ENCODE measurements at places on chromosomes 12 and 14.
A peak's percentile ranks its signal among the peaks of the same experiment; 100 is the strongest.

- DNase-seq, result peak; percentile 33
These were observed 67.8 kb upstream of the CAPRIN2 start for GRCh38 chr12:30822385-30823155.

GRCh38 chr12:28535216-28535615 lies 345.0 kb downstream of the CCDC91 start:
- no peak for DNase-seq

GRCh38 chr14:33704481-33704880 lies 246.4 kb downstream of the EGLN3 start:
- DNase-seq, result no peak

- DNase-seq, result no peak
These were observed 157.4 kb downstream of the STXBP6 start for GRCh38 chr14:24892497-24893051.

GRCh38 chr12:75603475-75603874 lies 92.1 kb upstream of the KRR1 start:
- DNase-seq, result no peak

- no peak for DNase-seq
These were observed 77.4 kb downstream of the FBXL14 start for GRCh38 chr12:1517007-1517406.

DNA sequence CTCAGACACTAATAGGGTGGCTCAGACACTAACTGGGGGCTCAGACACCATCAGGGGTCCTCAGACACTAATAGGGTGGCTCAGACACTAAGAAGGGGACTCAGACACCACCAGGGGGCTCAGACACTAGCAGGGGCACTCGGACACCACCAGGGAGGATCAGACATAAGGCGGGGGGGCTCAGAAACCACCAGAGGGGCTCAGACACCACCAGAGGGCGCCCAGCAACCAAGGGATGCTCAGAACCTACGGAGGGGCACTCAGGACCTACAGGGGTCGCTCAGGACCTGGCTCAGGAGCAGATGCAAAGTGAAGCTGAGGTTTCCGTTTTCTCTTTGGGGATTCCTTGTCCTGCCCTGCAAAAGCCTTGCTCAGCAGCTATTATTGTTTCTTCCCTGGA lies 448.5 kb downstream of the TMEM121 start:
- DNase-seq, result no peak

GRCh38 chr14:59254911-59255545 lies 66.6 kb downstream of the DAAM1 start:
- no peak for DNase-seq

- DNase-seq, result no peak
These were observed 19.2 kb upstream of the ZNF740 start for GRCh38 chr12:53161119-53161911.

GRCh38 chr12:101813117-101813516 lies 17.6 kb downstream of the GNPTAB start:
- no peak for DNase-seq

DNA sequence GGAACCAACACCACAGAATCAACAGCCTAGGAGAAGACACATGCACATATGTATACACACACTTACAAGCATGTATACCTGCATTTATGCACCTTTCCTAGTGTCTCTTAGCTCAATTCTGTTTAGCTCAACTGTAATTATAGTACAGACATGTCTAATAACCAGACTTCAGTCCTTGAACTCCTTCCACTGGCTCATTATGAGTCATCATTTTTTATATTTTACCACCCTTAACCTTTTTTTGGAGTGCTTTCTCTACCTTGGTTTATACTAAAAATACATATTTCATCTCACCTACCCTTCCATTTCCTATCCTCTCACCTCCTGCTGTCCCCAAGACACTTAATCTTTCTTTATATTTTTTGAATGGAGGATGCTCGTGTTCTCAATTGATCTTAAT lies 110.4 kb downstream of the ARID2 start:
- no peak for DNase-seq

DNA sequence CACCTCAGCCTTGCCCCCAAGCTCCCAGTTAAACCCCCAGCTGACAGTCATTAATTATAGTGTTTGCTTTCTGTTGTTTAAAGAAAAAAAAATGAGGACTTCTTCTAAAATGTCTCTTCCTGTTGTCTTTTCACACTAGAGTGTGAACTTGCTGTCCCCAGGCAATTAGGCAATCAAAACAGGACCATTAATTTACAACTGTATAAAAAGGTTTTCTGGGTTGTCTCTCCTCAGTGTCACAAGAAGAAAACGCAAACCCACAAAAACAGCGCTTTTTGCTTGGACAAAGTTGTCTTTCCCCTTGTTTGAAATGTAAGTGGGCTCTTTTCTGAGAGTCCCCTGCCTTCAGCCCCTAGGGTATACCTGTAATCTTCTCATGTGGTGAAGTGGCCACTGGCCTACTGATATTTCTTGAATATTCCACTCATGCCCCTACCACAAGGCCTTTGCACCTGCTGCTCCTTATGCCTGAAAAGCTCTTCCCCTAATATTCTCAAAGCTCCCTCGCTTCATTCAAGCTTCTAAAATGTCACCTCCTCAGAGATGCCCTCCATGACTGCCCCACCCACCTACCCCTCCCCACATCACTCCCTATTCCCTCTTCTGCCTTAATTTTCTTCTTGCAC lies 158.9 kb upstream of the PWP1 start:
- no peak for DNase-seq

DNA sequence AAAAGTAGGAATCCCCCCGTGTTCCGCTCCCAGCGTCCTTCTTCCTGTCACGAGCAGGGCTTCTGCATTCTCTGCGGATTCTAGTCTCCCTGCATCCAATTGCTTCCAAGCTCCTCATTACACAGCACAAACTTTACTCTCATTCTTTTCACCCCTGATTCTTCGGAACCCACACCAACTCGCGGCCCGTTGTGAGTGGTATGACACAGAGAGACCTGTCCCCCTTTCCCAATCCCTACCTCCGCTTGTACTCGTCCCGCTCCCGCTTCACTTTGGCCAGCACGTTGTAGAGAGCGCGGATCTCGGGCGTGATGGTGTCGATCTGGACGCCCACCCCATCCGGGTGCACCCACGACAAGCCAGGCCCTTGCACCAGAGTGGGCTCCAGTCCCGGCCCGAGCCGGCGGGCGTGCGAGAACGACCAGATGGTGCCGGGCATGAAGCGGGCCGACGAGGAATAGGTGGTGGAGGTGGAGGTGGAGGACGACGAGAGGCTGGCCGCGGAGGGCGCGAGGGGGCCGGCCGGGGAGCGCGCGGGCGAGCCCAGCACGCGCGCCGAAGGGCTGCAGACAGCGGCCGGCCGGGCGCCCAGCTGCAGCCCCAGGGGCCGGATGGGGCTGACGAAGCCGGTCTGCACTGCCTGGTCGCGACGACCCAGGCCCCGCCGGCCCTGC lies 687 bp downstream of the IFFO1 start:
- no peak for DNase-seq

DNA sequence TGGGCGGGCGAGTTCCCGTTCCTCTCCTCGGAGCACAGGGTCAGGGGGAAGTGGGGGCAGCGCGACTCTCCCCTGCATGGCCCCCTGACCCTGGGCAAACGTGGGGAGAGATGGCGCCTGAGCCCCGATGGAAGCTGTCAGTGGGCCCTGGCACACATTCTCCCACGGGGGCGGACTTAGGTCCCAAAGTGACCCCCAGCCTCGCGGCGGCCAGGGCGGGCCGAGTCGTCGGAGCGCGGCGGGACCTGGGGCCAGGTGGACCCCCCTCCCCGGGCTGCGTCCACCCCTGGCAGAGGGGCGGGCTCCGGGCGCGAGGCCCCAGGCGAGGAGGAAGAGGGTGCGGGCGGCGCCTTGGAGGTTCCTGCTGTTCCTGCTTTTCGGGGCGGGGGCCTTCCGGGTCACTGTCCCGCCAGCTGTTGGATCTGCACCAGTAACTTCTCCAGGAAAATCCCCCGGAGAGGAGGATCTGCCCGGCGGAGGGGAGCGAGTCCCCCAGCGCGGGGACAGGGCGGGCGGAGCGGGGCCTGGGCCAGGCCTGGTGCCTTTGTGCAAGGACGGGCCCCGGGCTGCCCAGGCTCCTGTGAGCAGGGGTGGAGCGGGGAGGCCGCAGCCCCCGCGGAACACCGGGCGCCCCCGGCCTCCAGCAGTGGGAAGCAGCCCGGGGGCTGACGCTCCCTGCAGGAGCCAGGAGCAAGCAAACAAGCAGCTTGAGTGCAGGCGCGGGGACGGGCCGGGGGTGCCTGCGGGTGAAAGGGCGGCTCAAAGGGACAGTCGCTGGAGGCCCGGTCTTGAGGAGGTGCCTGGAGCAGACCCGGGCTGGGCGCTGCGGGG lies 15.3 kb downstream of the TNFAIP2 start:
- no peak for DNase-seq

- no peak for DNase-seq
These were observed 40.9 kb downstream of the SRGAP1 start for GRCh38 chr12:63885401-63885800.

DNA sequence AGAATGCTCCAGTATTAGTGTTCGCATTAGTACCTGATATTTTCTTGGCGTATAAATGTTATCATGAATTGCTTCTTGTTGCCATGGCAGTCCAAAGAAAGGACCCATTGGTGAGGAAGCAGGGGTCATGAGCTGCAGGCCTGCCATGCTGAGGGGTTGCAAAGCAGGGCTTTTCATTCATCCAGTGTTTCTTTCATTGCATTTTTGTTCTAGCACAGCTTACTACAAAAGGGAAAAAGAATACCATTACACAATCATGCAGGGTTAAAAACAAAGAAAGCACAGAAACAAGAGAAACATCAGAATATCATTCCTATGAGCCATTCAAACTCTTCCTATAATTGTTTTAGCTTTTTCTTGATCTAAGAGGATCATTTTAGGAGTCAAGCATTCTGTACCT lies 24.0 kb downstream of the DICER1 start:
- no peak for DNase-seq

DNA sequence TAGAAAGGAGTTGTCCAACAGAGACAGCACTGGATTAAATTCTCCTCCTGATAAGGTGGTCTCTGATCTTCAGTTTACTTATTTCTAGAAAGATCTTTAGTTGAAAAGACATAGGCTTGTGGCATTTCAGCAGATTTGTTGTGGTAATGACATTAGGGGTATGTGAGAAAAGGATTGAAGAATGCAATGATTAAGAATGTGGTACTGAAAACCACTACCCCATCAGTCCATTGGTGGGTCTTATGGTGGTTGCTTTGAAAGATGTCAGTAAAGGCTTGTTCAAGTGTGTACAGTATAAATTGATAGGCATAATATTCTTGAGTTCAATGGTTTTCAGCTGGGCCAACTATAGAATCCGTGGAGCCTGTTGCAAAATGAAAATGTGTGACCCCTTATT lies 10.8 kb downstream of the PPFIBP1 start:
- no peak for DNase-seq

DNA sequence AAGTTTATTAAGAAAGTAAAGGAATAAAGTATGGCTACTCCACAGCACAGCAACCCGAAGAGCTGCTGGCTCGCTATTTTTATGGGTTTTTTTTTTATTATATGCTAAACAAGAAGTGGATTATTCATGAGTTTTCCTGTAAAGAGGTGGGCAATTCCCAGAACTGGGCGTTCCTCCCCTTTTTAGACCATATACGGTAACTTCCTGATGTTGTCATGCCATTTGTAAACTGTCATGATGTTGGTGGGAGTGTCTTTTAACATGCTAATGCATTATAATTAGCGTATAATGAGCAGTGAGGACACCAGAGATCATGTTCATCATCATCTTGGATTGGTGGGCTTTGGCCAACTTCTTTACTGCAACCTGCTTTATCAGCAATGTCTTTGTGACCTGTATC lies 372.5 kb downstream of the ZFP36L1 start:
- DNase-seq, result no peak

- no peak for DNase-seq
These were observed 35.1 kb downstream of the NIN start for GRCh38 chr14:50795909-50796308.

- DNase-seq, result peak; percentile 83
These were observed 1.3 kb downstream of the AHSA1 start for GRCh38 chr14:77459072-77459723.

DNA sequence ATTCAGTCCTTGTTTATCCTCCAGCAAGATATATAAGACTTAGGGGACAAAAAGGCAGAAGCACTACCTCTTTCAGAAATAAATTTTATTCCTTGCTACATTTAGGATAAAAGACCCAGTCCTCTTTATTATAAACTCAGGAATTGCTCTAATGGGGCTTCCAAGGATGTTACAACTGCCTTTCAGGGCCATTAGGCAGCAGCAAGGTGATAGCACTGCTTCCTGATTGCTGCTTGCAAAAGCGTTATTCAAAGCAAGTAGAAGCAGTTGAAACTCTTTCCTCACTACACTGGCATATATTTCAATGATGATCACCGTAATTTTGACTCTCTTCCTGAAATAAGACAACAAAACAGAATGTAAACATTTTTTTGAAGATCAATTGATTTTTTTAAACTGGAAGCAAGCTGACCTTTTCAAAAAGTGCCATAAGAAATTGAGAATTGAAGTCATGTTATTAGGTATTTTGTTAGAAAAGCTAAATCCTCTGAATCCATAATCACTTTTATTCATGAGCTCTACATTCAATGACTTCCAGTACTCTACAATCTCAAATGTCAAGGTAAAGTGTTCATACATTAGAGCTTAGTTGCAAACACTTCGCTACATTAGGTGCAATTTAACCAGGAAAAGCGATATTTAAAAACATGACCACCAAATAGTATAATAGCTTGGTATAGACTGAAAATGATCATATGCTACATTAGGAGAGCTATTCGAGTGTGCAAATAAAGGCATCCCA lies 233.4 kb upstream of the SYT10 start:
- DNase-seq, result no peak

DNA sequence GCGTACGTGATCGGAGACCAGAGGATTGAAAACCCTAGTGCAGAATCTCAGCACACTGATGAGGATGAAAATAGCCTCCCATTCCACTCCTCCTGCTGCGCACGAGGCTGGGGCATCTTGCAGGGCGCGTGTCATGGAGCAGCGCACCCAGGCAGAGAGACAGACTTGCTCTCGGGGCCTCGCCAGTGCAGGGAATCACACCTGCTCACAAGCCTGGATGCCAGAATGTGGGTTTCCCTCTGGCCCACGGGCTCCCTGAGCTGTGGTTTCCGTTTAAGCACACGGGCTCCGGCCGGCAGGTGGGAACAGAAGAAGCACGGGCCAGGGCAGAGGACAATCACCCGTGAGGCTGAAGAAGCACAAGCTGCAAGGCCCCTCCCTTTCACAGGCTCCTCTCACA lies 2.0 kb downstream of the FGF6 start:
- DNase-seq, result no peak

- no peak for DNase-seq
These were observed 95.4 kb upstream of the SLC38A4 start for GRCh38 chr12:46921048-46921763.

GRCh38 chr12:6563448-6564050 lies 4.5 kb downstream of the NOP2 start:
- peak; percentile 58 for DNase-seq
